ENCODE measurements at places on chromosomes 4 and X.

DNA sequence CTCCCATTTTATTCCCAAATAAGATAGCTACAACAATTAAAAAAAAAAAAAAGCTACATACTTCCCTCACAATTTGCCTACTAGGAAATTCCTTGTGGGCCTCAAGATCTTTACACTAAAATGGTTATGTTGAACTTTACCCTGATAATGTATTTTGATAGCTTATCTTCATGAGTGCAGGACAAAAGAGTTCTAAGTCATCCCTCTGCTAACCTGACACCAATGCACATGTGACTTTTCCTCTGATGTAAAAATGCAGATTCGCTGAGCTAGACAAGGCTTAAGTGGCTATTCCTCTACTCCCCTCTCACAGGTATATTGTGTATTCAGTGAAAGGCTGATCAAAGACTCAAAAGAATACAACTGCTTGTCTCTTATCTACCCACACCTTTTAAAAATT, 22.5 kb downstream of the ELF2 start:
- no peak for DNase-seq

DNA sequence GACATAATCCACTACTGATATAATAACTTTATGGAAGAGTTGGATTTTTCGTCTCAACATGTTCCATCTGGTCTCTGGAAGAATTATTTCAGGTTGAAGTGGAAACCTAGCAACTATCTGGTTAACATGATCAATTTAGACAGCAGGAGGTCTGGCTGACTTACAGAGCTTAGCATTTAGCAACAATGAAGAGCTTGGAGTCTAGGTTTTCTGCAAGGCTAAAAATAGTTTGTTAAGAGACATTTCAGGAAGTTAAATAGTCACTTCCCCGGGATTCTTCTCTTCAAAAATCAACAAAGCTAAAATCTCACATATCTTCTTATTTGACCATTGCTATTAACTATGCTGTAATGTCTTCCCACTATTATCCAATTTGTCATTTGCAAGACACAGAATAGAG, 418.6 kb upstream of the DIPK2B start:
- DNase-seq, result no peak

GRCh38 chrX:148784137-148784536, 283.7 kb downstream of the AFF2 start:
- DNase-seq, result no peak

DNA sequence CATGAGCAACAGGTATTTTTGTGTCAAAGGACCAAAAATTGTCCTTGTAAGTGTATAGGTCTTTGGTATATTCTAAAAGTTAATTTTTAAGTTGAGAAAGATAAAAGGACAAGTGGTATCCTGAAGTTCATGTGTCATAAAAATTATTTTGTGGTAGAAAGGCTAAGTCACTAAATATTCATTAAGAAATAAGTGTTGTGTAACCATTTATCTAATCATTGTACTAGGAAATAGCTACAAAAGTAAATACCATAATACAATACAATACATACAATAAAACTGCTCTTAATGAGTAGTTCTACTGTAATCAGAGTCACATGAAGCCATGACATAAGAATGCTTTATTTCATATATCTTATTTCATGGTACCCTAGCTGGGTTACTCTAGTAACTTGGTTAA, 82.5 kb upstream of the ATOH1 start:
- no peak for DNase-seq

DNA sequence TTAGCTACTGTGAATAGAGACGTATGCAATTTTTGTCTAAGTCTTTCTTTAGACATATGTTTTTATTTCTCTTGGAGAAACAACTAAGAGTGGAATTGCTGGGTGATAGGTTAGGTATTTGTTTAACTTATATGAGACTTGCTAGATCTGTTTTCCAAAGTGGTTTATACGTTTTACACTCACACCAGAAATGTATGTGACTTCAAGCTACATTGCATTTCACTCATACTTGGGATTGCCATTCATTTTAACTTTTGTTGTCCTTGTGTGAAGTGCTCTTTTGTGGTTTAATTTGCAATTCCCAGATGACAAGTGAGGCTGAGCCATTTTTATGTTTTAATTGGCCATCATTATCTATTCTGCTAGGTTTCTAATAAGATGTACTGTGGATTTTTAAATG, 817.2 kb downstream of the GLUD2 start:
- DNase-seq, result no peak

DNA sequence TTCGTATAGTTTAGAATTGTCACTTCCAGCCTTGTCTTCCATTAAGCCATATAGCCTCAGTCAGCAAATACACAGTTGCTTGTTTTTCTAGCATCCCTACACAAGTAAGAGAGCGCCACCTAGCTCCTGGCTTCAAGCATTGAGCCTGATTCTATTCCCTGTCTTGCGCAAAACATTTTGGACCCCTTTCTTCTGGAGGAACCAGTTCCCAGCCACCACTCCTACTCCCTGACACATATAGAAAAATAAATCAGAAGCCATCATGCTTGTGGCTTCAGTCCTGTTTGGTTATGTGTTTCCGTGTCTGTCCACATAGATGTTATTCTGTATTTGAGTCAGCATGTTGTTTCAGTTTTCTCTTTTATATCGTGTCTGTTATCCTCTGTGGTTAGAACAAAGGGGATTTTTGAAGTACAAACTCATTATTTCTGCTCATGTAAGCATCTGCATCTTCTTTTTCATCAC, 59.9 kb downstream of the GK start:
- peak; percentile 13 for DNase-seq

DNA sequence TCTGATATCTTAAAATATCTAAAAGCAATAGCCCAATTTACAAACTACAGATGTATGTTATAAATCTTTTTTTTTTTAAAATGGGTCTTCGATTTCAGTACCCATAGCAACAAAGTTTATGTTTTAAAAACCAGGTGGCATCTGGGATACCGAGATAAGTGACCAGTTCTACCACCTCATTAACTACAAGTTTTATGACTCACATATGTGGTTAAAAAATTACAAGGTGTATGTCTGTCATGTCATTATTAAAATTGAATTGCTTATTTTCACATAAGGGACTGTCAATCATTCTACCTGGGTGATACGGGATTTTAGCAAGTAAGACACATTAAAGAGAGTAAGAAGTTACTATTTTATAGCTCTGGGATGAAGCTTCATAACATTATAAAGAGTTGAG, 192.0 kb upstream of the ETNPPL start:
- DNase-seq, result no peak

DNA sequence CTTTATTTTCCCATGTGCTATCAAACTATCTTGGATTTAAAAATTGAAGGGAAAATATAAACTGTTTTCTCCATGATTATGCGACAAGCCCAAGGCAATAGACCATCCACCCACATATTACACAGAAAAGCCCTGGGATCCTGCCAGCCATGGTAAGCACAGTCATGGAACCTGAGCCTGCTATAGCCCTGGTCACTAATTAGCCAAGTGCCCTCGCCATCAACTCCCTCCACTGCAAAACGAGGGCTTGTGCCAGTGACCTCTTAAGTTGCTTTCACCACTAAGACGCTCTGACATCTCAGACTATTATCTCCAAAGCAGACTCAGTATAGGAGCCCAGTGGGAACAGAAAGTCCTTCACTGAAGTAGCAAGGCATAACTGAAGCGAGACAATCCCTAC, 69.2 kb downstream of the NLGN4X start:
- peak; percentile 1 for DNase-seq

- DNase-seq, result no peak
These were observed 1.0 kb downstream of the WFS1 start for GRCh38 chr4:6270636-6271121.

DNA sequence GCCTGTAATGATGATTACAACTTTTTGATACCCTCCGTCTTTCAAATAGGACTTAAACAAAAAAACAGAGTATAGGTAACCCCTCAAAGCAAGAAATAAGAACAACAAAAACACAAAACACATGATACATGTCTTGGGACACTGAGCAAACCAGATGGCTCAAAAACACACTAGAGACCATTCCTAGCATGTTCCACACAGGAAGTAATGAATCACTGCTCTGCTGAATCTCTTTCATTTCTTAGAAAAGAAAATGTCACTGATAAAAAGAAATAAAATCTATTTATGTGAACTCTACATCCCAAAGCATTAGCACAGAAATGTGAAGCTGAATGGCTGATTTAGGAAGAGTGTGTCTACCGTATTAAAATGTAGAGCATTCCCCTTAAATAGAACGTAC, 134.5 kb upstream of the IL15 start:
- DNase-seq, result no peak

GRCh38 chr4:18039113-18039512, 17.6 kb upstream of the LCORL start:
- DNase-seq, result no peak

DNA sequence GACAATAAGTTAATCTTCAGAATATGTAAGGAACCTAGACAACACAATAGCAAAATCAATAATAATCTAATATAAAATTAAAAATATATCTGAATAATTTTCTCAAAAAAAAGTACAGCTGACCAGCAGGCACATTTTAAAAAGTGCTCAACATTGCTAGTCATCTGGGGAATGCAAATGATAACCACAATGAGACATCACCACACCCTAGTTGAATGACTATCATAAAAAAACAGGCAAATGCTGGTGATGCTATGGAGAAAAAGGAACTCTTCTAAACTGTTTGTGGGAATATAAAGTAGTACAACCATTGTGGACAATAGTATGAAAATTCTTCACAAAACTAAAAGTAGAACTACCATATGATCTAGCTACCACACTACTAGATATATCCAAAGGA, 956.9 kb upstream of the NDST4 start:
- DNase-seq, result no peak
